ENCODE measurements at places on chromosomes 4 and X.
A peak's percentile ranks its signal among the peaks of the same experiment; 100 is the strongest.

GRCh38 chr4:154560824-154561231 lies 2.0 kb upstream of the FGB start:
- no peak for DNase-seq

GRCh38 chr4:10765386-10765785 lies 80.8 kb upstream of the CLNK start:
- no peak for DNase-seq

DNA sequence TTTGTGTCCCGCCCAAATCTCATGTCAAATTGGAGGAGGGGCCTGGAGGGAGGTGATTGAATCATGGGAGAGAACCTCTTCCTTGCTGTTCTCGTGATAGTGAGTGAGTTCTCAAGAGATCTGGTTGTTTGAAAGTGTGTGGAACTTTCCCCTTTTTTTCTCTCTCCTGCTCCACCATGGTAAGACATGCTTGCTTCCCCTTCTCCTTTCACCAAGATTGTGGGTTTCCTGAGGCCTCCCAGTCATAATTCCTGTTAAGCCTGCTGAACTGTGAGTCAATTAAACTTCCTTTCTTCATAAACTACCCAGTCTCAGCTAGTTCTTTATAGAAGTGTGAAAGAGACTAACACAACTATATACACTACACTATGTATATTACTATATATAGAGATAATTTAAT lies 697.8 kb upstream of the HS3ST1 start:
- DNase-seq, result no peak

DNA sequence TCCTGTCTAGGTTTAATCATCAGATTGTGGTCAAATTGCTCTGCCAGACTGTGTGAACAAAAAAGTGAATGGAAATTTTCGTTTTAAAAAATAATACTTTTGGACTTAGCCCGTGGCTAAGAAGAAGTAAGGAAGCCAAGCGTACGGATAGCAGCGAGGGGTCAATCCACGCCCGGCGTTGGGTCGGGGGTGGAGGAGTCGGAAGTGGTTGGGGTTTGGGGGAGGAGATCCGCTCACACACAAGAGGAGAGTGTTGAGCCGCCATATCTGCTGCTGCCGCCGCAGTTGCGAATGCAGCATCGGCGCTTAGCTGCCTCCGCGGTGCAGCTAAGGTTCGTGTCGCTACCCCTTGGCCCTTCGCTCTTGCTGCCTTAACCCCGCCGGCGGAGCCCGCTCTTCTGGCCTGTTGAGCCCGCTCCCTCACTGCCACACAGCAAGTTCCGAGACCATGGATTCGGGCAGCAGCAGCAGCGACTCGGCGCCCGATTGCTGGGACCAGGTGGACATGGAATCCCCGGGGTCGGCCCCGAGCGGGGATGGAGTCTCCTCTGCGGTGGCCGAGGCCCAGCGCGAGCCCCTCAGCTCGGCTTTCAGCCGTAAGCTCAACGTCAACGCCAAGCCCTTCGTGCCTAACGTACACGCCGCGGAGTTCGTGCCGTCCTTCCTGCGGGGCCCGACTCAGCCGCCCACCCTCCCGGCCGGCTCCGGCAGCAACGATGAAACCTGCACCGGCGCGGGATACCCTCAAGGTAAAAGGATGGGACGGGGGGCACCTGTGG lies at the start of gene GSPT2:
TSS of gene GSPT2 (plus strand) at position 264 of the 779 bp plus-strand sequence. CDS start at position 449, 185 bp downstream.
- peak; percentile 6 for DNase-seq

DNA sequence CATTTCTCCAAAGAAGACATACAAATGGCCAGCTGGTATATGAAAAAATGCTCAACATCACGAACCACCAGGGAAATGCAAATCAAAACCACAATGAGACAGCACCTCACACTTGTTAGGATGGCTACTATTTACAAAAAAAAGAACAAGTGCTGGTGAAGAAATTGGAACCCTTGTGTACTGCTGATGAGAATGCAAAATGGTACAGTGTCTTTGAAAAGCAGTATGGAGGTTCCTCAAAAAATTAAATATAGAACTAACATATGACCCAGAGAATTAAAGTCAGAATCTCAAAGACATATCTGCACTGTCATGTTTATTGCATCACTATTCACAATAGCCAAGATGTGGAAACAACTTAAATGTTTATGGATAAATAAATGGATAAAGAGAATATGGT lies 20.9 kb downstream of the PAGE4 start:
- DNase-seq, result no peak
